ENCODE measurements at places on chromosomes 1 and 21.

DNA sequence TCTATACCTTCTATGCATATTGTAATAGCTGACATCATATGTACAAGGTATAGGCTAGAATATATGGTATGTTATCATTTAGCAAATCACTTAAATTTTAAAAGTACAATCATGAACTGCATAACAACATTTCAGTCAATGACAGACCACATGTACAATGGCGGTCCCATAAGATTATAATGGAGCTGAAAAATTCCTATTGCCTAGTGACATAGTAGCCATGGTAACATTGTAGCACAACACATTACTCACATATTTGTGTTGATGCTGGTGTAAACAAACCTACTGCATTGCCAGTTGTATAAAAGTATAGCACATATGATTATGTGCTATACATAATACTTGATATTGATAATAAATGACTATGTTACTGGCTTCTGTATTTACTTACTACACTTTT lies 8.9 kb downstream of the RAB3B start:
- DNase-seq, result no peak

DNA sequence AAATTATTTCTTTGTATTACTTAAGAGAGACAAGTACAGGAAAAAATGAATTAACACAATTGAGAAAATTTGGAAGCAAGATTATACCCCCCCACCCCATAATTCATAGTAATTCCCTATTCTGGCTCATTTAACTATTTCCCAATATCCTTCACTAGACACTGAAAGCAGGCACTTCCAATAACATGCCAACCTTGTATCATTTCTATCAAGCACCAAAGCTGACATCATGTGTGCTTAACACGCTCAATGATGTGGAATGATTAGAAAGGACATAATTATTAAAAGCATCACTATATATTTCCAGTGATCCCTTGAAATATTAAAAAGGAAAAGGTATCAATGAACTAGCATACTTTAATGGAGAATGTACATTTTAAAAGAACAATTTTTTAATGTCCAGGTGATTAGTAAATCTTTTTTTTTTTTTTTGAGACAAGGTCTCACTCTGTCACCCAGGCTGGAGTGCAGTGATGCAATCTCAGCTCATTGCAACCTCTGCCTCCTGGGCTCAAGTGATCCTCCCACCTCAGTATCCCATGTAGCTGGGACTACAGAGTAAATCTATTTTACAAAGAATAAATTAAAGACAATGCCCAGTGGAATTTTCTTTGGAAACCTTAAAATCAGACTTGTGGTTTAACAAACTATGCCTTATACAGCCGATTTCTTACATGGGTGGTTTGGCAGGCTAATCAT lies 443.9 kb downstream of the DSCAM start:
- no peak for DNase-seq

DNA sequence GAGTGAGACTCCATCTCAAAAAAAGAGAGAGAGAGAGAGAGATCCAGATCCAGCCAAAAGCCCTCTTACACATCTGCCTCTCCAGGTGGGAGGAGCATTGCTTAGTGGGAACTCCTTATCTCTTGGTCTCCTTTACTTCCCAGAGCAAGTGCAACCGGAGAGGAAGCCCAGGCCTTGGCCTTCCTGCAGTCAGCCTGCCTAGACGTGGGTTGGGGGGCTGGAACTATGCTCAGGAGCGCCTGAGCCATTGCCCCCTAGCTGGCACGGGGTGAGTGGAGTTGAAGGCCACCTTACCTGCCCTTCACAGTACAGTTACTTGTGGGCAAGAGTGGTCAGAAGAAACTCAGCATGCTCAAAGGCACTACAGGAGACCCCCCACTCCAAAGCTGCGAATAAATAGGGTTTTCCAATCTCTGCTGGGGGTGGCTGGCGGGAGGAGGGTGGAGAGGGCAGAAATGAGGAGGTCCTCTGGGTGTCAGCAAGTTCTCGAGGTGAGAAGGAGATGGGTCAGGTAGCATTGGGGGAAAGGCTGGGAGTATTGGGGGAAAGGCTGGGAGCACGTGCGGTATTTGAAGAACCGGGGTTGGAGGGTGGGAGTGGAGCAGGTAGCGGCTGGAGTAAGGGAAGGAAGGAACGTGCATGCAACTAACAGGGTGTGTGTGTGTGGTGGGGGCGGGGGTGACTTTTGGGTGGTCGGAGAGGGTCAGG lies 4.7 kb upstream of the DMBX1 start:
- no peak for DNase-seq

- no peak for DNase-seq
Measured at GRCh38 chr21:16353764-16354163, 624.0 kb downstream of the USP25 start.

GRCh38 chr1:53110370-53111072 lies 31.9 kb downstream of the SLC1A7 start:
- DNase-seq, result no peak

GRCh38 chr1:107004421-107004820 lies 52.1 kb upstream of the PRMT6 start:
- DNase-seq, result no peak

DNA sequence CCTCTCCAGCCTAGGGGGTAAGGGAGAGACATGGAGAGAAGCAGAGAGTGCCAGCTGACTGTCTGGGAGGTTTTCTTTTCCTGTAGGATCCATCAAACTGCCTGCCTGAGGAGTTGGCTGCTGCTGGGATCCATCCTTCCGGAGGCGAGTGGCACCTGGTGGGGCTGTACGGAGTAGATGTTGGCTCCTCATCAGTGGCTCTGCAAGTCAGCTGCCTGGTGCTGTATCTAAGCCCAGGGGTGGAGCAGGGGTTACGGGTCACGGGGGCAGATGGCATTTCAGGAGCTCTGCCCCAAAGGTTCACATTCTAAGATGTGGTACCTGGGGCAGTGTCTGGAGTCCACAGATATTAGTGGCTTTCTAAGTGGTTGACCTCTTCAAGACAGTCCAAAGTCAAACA lies 128.0 kb downstream of the ACTL8 start:
- no peak for DNase-seq

DNA sequence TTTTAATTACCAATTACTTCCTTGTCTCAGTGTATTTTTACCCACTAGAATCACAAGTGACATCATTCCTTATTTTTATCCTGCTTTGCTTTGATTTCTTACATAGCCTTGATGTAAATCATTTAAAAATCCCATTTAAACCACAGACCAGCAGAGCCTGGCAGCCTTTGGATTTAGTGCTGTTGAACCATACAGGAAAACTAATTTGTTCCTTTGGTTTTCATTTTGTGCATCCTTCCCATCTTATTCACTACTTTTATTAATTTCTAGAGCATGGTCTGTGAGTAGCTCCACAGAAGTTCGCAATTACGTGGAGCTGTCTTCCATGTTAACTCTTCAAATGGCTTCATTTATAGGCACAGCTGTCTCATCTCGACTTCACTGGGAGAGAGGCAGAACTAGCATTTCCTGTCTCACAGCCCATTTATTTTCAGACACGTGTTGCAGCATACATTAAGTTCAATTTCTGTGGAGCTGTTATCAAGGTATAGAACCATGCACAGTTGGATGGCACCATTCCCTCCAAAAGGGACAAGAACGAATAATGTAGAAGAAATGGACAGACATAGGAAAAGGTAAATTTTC lies 235.3 kb downstream of the MRPL39 start:
- DNase-seq, result no peak
